ENCODE measurements at places on chromosomes 3 and 15. TPM values are rescaled to one million over a fixed set of nuclear protein-coding genes. Genes with fewer than 3 reads are reported as not detected.
A peak's percentile ranks its signal among the peaks of the same experiment; 100 is the strongest.

- DNase-seq: no peak
Measured at GRCh38 chr3:161838021-161838420, 341.4 kb downstream of the OTOL1 start.

DNA sequence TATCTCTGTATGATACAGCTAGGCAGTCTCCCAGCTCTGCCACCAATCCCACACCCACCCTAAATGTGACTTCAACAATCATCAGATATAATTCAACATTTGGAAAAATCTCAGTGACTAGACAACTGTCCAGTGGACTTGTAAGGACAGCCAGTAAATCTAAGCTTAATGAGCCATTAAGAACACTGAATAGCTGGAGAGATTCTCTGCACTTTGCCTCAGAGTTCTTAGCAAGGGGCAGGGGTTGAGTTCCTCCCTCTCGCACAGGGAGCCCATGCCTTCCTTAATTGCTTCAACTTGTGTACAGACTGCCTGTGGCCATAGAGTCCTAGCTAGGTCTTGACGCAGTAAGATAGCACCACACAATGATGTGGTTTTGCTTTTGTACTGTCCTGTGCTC, 15.6 kb downstream of the MEX3B start:
- DNase-seq: no peak

GRCh38 chr3:52934630-52935530, 37.5 kb upstream of the STIMATE start:
- DNase-seq: peak; percentile 57

- no peak for DNase-seq
Measured at GRCh38 chr3:11991751-11992150, 12.4 kb upstream of the SYN2 start.

DNA sequence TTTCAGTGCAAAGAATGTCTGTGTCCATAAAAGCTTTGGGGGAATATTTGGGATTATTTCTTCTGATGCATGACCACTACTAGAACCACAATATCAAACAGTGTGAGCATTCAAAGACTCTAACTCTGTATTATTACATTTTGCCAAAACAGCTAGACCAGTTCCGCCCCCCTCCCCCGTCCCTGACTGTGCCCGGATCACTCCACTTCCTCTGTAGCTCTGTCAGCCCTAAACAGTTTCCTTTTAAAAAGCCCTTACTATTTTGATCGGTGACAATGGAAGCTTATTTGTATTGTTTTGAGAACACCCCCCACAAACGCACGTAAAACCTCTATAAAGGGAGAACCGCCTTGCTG, 36.6 kb upstream of the EPHB3 start:
- no peak for DNase-seq

GP5 gene
- not detected for polyA plus RNA-seq

SH2D7 gene
- polyA plus RNA-seq: not detected

BCHE gene
- polyA plus RNA-seq: 2.7 TPM

GRCh38 chr3:164155400-164155799, 922.9 kb downstream of the SI start:
- no peak for DNase-seq

GRCh38 chr15:40290918-40291574, 8.2 kb upstream of the ANKRD63 start:
- DNase-seq: peak; percentile 82

TGM5 gene
- polyA plus RNA-seq: not detected

Data from brain (organoid and tissue), 16 donors.